Stimulated activated naive B cell treated with anti-CD40 and anti-IgM and Interleukin-4, amounts not matched to agents 10 μg/mL and 1 μg/mL and 100 μg/mL, for 72 hours (primary cell): ENCODE measurements at places on chromosomes 4 and X.

- no peak for DNase-seq
Observed at GRCh38 chr4:7526491-7526890, 91.8 kb upstream of the PSAPL1 start.

- DNase-seq = no peak
Observed at GRCh38 chr4:182201871-182202270, 41.3 kb upstream of the TENM3 start.

GRCh38 chr4:106364282-106364681, 4.3 kb downstream of the GIMD1 start:
- DNase-seq = no peak

- DNase-seq = no peak
Observed at GRCh38 chr4:145320294-145320693, 139.9 kb upstream of the OTUD4 start.

DNA sequence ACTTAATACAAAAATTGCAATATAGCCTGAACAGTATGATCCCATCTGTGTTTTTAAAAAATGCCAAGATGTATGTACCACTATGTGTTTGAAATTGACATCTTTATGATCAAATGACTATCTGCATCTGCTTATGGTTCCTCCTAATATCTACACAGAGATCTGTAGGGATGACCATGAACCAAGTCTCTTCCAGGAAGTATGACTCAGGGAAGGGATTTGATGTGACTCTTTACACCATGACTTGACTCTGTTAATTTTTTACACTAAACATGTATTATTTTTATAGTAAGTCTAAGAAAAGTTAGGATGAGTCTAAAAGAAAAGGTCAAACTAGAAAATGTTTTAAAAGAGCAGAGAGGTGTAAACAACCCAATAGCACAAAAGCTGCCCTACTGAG, 164.0 kb downstream of the SH3KBP1 start:
- no peak for DNase-seq

- DNase-seq = peak; percentile 14
Observed at GRCh38 chrX:134172588-134173259, 64.3 kb upstream of the CCDC160 start.

DNA sequence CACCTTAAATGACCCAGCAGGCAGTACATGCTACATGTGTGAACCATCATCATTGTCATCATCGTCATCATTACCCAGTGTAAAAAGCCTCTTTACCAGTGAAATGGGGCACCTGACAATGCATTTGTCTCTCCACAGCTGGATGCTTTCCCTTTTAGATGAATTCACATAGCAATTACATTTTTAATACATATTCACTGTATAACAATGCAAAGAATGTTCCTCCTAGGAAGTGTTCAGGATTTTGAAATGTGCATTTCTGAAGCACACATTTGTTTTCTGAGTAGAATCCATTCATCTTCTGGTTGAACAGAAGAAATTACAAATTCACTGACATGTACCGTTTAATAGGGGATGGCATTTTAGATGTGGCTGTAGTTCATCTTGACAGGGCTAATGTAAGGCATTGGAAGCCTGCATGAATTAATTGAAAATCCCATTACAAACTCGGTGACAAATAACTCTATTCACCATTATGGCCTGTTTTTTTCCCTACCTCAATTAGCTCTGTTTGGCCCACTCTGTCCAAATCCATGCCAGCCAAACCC, 111.1 kb downstream of the SH3RF1 start:
- DNase-seq = no peak

- no peak for DNase-seq
Observed at GRCh38 chrX:9598344-9598743, 133.5 kb downstream of the TBL1X start.

GRCh38 chr4:147543034-147543433, 62.1 kb downstream of the EDNRA start:
- no peak for DNase-seq

DNA sequence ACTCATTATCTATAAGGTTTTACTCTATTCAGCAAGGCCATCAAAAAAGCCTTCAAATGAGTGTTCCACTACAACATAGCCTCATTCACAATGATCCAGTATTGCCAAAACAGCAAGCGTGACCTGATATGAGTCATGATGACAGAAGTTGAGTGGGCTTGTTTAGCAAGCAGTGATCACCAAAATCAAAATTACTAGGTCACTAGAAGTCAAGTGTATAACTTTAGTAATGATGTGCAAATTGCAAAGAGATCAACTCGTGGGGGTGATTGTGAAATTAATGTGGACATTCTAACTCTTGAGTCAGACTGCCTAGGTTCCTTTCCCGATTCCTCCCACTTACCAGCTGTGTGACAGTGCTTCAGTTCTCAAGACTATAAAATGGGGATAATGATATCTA, 124.5 kb downstream of the CHM start:
- no peak for DNase-seq

GRCh38 chrX:39896951-39897740, 200.6 kb downstream of the BCOR start:
- no peak for DNase-seq

DNA sequence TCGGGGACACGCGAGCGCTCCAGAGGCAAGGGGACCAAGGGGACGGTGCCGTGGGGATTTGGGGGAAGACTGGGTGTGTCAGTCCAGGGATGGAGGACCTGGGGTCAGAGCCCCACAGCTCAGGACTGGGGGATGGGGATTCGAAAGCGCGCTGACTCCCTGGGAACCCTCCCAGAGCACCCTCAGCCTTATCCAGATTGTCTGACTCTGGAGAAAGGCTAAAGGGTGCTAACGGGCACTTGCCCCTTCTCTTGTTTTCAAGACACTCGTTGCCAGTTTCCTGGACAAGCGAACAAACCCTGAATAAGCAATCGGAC, 1.1 kb downstream of the DOCK11 start:
- DNase-seq = no peak

GRCh38 chrX:38820751-38821150, 19.5 kb downstream of the MID1IP1 start:
- DNase-seq = no peak

DNA sequence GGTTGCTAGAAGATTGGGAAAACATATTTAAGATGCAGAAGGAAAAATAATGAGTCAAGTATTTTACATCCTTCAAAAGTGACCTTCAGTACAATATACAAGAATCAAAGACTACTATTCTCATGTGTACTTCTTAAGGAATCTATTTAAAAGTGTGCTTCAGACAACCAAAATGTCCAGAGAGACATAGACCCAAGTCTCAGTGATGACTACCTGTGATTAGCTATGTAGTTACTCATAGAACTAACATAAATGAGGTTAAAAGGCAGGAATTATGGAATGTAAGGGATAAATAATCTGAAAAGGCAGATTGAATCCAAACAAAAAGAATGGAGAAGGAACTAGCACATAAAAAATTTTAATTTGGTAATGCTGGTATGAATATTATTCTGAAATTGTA, 634.7 kb upstream of the FAM241A start:
- no peak for DNase-seq

- no peak for DNase-seq
Observed at GRCh38 chrX:37824491-37825214, 22.7 kb downstream of the DYNLT3 start.

GRCh38 chr4:152577708-152578396, 42.0 kb upstream of the FBXW7 start:
- DNase-seq = no peak

DNA sequence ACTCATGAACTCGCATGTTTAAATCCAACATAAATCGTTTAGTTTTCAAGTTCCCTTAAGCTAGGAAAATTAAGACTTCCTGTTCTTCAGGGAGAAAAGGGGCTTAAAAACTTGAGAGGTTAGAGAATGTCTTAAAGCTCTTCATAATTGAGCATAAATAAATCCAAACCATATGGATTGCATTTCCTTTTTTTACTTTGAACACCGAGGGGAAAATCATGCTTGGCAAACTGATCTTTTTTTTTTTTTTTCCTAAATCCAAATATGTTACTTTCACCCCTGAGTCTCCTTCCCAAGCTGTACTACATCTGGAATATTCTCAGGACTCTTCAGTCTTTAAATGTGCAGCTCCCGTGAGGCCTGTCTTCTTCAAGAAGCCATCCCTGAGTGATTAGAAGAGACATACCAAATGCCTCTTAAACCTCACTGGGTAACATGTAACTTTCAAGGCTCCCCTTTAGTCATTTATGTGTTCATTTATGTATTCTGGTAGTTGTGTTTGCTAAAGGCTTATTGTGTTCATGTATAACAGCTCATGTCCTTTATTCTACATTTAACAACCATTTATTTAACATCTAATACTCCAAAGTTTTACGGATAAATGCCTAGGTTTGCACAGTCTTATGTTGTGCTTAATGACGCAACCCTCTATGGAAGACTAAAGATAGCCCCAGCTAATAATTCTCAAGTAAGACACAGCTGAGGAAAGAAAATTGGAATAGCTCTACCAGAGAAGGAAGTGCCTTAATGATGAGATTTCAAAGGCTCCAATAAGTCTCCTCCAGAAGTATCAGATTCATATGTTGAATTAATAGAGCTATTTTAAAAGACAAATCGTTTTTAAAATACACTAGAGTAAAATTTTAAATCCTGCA, 107.0 kb downstream of the AGTR2 start:
- no peak for DNase-seq

GRCh38 chr4:140903522-140904475, 147.6 kb upstream of the TBC1D9 start:
- DNase-seq = no peak

- no peak for DNase-seq
Observed at GRCh38 chr4:26476545-26476944, 13.7 kb downstream of the CCKAR start.

- no peak for DNase-seq
Observed at GRCh38 chr4:8277356-8278008, 7.9 kb downstream of the HTRA3 start.

DNA sequence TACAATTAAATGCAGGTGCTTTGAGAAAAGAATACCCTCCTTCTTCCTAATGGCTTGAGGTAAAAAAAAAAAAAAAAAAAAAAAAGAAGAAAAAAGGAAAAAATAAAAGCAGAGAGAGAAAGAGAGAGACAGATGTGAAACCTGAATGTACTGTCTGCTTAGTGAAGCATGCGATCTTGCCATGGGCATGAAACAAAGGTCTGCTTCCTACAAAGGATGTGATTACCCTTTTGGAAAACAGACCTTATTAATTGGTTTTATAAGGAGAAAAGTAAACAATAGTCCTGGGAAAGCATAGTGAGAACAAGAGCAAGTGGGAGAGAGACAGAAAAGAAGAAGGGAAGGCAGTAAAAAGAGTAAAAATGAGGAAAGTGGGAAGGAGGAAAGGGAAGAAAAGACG, 526.1 kb upstream of the PABPC4L start:
- DNase-seq = no peak

GRCh38 chr4:181213551-181213950, 1029.7 kb upstream of the TENM3 start:
- no peak for DNase-seq

DNA sequence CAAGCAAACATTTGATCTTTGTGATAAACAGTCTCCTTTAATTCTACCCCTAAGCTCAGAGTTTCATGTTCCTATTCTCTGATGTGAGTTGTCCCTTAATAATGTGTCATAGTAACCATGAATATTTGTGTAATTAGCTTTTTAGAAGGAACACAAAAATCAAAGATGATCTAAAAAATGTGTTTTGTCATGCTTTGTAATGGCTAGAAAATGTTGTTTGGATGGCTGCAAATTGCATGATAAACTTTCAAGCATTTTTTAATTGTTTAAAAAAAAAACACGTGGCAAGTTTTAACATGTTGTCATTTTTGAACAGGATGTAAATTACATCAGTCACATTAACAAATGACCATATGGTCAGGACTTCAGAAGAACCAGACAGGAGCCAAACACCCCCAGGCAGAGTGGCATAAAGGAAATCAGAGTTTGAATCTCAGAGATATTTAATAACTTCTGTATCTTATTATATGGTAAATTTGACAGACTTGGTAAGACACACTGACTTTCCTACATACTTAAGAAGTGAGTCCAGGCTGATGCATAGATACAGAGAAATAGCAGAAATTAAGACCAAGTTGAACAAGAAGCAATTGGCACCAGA, 223.9 kb upstream of the VEGFC start:
- no peak for DNase-seq

DNA sequence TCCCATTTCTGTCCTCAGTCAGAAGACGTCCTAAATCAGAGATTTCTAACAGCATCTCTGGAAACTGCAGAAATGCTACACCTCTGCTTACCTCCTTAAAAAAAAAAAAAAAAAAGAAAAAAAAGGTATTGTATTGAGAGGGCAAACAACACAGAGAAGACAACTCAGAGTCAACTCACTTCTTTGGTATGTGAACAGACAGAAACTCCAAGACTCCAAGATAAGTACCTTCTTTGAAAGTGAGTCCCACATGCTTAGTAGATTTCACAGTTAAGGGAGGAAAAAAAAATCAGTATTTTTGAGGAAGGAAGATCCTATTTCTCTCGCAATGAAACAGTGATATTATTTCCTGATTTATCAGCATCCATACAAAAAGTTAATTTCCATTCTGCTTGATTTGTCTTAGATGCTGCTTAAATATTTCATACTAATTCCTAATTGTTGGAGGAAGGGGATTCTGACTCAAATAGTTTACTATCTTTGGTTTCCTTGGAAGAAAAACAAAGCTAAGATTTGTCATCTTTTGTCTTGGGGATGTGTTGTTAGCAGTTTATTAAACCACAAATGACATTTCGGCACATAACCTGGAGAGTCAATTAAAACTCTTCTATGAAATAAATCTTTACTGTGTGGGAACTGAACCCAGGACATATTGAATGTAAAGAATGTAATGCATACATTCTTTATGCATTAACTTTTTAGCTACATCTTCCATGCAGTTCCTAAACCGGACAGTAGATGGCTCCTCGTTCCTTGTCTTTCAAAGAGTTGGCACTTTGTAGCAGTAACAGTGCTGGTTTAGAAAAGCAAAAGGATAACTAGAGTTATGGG, 4.7 kb downstream of the RASGEF1B start:
- DNase-seq = peak; percentile 49

GRCh38 chr4:79467246-79467932, 59.4 kb upstream of the GK2 start:
- no peak for DNase-seq

DNA sequence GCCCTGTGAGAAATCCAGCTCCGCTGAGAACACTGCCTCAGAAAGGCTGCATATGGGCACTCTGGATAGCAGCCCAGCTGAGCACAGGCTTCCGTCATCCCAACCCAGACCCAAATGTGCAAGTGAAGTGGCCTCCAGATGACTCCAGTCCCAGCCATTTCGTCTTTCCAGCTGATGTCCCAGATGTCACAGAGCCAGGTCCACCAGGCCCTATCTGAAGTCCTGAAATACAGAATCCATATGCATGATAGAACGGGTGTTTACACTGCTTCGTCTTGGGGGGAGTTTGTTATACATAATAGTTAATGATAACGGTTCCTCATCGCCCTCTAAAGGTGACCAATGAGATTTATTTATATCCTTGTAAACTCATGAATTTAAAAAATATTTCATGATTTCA, 72.6 kb upstream of the TRIM2 start:
- DNase-seq = no peak

- DNase-seq = no peak
Observed at GRCh38 chrX:45751156-45751555, 550.5 kb upstream of the DIPK2B start.

- no peak for DNase-seq
Observed at GRCh38 chr4:82569727-82570126, 7.9 kb upstream of the TMEM150C start.

- no peak for DNase-seq
Observed at GRCh38 chr4:4269331-4269731, 20.6 kb downstream of the LYAR start.
